ENCODE measurements at places on chromosomes 12 and 14.

DNA sequence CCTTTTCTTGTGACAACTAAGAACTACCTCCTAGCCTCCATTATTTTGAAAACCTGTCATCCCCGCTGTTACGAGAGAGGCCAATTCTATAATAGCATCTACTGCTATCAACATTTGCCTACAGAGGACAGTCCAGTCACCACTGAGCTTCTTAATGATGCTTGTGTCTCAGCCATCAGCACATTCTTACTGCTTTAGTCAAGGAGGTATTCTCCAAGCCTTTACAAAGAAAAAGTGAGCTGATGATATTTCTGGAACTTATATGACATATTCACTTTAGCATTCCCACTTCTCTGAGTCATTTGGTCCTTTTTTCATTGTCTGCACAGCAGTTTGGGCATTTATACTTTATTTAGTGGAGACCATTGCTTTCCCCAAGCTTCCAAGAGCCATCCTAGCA, 497.7 kb upstream of the RPL10L start:
- DNase-seq: no peak

DNA sequence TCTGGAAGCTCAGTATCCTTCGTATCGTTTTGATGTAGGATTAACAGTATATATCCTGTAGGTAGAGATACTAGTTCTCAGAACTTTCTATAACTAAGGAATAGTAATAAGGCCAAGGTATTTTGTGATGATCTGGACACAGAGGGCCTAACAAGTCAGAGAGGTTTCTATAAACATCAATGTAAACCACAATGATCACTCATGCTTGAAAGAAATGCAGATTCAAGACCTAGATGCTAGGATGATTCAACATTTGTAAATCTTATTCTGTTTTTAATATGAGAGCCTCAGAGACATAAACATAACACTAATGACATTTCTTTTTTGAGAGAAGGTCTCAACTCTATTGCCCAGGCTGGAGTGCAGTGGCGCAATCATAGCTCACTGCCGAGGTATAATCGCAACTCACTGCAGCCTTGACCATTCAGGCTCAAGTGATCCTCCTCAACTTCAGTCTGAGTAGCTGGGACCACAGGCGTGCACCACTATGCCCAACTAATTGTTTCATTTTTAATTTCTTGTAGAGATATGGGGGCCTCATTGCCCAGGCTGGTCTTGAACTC, 16.2 kb downstream of the SUPT16H start:
- no peak for DNase-seq

DNA sequence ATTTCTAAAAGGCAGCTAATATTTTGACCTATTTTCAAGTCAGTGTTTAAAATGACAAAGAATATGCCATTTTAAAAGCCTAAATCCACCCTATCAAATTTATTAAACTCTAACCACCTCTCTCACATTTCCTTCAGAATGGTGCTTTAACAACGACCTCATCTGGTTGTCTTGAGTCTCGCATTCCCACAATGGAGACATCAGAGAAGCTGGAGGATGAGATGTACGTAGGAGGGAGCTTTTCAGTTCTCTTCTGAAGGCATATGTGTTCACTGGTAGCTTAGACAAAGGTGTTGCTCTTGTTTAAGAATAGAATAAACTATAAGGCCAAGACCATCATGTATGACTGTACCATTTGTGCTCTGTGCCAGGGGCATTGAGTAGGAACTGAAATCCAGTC, 82.9 kb downstream of the BCL2L14 start:
- DNase-seq: no peak

DNA sequence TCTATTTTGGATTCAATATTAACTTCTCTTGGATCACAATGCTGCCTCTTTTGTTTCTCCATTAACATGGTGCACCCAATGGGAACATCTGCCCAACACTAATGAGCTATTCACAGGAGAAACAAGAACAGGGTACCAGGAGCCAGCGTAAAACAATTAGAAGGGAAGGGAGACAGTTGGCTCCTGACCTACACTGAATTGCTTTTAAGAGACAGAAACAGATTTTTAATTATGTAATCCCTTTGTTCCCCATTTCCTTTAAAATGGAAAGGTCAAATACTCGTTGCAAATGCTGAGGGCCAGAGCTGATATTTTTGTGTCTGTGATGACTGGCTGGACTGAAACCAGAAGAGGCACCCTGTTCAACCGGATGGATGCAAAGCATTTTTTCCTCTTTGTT, 108.3 kb downstream of the SEC23A start:
- DNase-seq: no peak

- DNase-seq: no peak
These were observed 46.5 kb downstream of the SOCS2 start for GRCh38 chr12:93618891-93619410.

DNA sequence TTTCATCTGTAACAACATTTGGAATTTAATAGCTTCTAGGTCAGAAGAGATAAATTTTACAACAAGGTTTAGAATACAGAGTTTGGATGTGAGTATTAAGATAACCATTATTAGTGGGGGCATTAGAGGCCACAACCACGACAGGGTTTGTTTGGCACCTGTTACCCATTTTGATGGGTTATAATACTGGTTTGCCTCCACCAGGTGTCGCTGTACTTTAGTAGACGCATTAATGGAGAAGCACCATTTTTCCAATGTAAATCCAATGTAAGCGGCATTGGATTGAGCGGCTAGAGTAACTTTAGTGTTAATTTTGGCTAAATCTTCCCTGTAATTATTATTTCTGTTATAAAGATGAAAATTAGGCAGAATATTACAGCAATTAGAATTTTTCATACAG, 136.2 kb downstream of the SLCO1B3 start:
- peak; percentile 10 for DNase-seq

GRCh38 chr12:74801625-74802024, 264.0 kb downstream of the ATXN7L3B start:
- no peak for DNase-seq

DNA sequence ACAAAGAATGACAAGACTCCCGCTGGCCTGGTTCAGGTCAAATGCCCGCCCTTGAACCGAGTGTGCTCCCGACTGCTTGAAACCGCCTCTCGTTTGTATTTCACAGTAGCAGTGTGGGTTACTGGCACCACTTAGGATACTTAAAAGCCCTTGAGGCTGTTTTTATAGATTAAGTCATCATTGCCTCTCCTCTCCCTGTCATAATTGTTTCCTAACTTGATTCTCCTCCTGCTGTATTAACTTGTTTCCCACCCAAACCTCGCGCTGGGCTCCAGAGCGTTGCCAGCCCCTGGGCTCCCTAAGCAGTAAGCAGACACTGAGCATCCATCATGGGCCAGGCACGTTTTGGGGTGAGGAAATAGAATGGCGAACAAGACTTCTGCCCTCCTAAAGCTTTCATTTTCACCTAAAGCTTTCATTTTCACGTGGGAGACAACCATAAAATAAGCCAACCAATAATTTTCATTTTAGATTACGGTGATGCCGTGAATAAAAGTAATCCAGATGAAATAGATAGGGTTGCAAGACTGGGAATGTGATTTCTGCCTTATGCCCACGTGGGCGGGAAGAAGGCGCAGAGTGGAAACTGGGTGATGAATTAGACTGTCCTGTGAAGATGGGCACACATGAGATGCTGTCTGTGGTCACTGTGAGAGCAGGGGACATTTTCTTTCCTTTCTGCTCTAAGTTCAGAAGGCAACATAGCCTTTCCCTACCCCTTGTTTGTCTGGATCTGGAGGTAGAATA, 97.5 kb downstream of the PPP2R5C start:
- DNase-seq: no peak

- no peak for DNase-seq
These were observed 17.3 kb downstream of the EML1 start for GRCh38 chr14:99810559-99810874.

- DNase-seq: no peak
These were observed 14.4 kb downstream of the CD9 start for GRCh38 chr12:6214633-6215032.

GRCh38 chr12:28053564-28053963, 81.0 kb upstream of the PTHLH start:
- no peak for DNase-seq

- DNase-seq: no peak
These were observed 3.6 kb upstream of the MORN3 start for GRCh38 chr12:121673013-121673511.

- DNase-seq: no peak
These were observed 8.7 kb downstream of the C14orf180 start for GRCh38 chr14:104588066-104588857.

- no peak for DNase-seq
These were observed 716 bp downstream of the HSP90AA1 start for GRCh38 chr14:102085948-102086708.

- no peak for DNase-seq
These were observed 5.6 kb downstream of the TCTN1 start for GRCh38 chr12:110619534-110619953.

- DNase-seq: peak; percentile 17
These were observed 4.3 kb upstream of the BRMS1L start for GRCh38 chr14:35821564-35822411.

- DNase-seq: no peak
These were observed 159.1 kb upstream of the CCDC198 start for GRCh38 chr14:57652769-57653168.

DNA sequence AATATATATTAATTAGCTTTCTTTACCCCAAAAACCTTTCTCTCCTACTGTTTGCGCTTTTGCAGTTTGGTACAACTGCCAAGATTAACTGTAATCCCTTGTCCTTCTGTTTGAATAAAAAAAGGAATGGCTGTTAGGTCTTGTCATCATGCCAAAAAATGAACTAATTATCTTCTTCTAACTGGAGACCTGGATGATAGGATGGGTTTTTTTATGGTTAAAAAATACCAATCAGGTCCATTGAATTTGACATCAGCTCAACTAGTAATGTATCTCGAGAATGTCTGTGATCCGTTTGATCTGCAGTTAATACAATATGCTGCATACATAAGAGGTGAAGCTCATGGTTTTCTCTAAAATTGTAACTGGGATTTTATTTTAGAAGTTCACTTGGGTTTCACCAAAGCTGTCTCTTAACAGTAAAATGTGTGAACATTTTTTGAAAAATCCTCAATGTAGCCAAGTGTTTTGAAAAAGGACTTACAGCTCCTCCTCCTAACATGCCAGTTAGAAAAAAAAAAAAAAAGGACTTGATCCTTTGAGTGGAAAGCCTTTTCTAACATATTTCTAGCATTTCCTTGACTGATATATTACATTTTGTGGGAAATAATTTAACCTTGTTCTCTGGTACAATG, 96.8 kb downstream of the SRGAP1 start:
- DNase-seq: no peak

- DNase-seq: no peak
These were observed 28.5 kb downstream of the FAM222A start for GRCh38 chr12:109741970-109742703.

GRCh38 chr12:3929875-3930615, 56.8 kb upstream of the PARP11 start:
- no peak for DNase-seq
